GM13977 (cell line): ENCODE measurements at places on chromosomes 13 and 19.
A peak's percentile ranks its signal among the peaks of the same experiment; 100 is the strongest.

GRCh38 chr13:112752711-112753541 lies 63.1 kb downstream of the ATP11A start:
- DNase-seq: no peak

DNA sequence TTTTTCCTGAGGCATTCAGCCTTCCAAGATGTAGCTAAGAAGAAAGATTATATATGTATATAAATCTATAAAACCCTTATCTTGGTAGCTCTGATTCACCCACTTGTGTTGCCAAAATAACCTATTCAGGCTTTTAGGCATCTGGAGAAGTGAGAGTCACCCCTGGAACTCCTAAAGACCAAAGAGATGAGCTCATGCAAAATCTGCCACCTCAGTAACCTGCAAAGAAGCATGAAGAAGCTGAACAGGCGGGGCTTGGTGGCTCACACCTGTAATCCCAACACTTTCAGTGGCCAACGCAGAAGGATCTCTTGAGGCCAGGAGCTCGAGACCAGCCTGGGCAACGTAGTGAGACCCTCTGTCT lies 393.7 kb downstream of the FOXO1 start:
- no peak for DNase-seq

- no peak for DNase-seq
Measured at GRCh38 chr19:40576151-40576584, 505 bp upstream of the SHKBP1 start.

DNA sequence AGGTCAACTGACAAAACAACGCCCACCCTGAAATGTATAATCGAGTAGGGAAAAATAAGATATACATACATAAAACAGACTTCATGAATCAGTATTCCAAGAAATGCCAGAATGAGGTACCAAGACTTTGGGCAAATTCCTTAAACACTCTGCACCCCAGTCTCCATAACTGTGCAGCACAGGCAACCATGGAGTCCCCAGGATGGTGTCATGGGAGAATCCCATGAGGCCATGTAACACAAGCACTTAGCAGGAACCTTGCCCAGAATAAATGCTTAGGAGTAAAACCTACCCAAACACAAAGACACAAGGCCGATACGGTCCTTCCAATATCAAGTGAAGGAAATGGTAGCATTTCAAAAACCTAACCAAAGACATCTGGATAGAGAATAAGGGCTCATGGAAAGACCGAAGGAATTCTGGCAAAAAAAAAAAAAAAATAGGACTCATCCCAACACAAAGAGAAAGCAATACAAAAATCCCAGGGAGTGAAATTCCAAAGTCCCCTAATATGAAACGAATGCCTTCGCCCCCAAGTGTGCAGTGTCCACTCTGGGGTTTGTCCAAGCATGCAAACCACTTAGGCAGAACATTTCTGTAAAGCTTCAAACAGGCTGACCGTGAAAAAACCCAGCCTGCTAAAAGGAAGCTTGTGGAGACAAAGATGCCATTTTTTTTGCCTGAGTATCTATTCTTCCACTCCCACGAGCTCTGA lies 11.1 kb downstream of the ZC3H4 start:
- DNase-seq: no peak

- DNase-seq: no peak
Measured at GRCh38 chr13:45915686-45916439, 64.3 kb upstream of the SIAH3 start.

DNA sequence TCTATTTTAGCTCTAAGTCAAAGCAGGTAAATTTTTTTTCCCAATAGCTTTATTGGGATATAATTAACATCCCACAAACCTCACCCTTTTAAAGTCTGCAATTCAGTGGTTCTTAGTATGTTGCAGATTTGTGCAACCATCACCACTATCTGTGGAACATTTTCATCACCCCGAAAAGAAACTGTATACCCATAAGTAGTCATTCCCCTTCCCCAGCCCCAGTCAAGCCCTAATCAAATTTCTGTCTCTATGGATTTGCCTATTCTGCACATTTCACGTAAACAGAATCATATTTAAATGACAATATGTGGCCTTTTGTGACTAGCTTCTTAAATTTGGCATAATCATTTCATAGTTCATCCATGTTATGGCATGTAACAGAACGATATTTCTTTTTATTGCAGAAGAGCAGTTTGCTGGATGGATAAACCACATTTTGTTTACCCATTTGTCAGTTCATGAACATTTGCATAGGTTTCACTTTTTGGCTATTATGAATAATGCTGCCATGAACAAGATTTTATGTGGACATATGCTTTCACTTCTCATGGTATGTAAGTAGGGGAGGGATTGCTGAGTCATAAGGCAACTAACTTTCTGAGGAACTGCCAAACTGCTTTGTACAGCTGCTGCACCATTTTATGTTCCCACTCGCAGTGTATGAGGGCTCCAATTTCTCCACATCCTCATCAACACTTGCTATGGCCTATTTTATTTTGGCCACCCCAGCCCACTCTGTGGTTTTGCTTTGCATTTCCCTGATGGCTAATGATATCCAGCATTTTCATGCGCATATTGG lies 10.9 kb downstream of the SLC46A3 start:
- DNase-seq: peak; percentile 52

- DNase-seq: no peak
Measured at GRCh38 chr19:4090356-4091220, 23.9 kb upstream of the ZBTB7A start.
